ENCODE measurements at places on chromosomes 7 and 10.

DNA sequence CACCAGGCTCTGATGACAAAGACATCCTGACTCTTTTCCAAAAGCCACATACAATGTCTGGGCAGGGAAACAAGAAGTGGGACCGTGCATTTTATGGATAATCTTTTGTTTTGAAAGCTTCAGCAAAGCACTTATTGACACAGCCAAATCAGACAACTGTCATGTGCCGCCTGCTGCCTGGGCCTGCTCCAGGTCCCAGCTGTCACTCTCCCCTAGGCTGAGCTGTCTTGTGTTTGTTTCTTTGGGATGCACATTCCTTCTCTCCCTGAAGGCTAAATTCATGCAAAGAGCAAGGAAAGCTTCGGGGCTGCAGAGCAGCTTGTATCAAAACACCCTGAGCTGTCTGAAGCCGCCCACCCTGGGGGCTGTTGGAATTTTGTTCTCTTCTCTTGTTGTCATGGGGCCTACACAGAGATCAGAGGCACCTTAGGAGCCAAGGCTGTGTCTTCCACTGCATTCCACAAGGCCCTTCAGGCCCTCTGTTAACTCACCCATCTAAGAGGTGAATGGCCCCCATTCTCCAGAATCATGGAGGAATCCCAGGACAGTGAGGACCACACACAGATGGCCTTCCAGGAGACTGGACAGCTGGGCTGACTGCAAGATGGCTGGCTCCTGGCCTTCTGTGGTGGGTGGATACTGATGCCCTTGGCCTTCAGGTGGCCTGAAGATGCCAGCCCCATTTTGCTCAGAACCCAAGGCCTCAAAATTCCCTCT lies 17.8 kb upstream of the SLC18A2 start:
- no peak for DNase-seq

- no peak for DNase-seq
Observed at GRCh38 chr10:75117995-75118394, 6.5 kb downstream of the SAMD8 start.

- DNase-seq: no peak
Observed at GRCh38 chr10:131868436-131868835, 32.4 kb upstream of the PPP2R2D start.

- DNase-seq: no peak
Observed at GRCh38 chr10:59383436-59383835, 21.1 kb upstream of the FAM13C start.

- no peak for DNase-seq
Observed at GRCh38 chr7:100728196-100728595, 5.2 kb upstream of the ZAN start.

DNA sequence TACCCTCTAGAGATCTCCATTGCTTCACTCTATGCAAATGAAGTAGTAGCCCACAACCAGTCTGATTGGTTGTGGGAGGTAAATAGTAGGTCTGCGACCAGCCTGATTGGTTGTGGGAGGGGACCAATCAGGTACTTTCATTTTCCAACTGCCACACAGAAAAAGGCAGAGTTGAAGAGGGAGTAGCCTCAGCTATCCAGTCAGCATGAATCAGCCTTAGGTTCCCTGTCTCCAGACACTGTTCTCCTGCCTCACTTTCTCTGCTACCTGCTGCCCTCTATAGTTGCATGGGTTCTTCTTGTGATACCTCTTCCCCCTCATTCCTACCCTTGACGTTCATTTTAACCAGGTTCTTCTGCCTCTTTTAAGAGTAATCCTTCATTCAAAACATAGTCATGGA lies 114.5 kb upstream of the LYZL1 start:
- no peak for DNase-seq

GRCh38 chr10:58023341-58024073 lies 244.2 kb downstream of the IPMK start:
- no peak for DNase-seq

Data from AG04449 (cell line).